ENCODE measurements at places on chromosomes 4 and X. TPM values are rescaled to one million over a fixed set of nuclear protein-coding genes. Genes with fewer than 3 reads are reported as not detected.

- no peak for DNase-seq
Observed at GRCh38 chr4:118865091-118865708, 23.5 kb upstream of the SYNPO2 start.

DNA sequence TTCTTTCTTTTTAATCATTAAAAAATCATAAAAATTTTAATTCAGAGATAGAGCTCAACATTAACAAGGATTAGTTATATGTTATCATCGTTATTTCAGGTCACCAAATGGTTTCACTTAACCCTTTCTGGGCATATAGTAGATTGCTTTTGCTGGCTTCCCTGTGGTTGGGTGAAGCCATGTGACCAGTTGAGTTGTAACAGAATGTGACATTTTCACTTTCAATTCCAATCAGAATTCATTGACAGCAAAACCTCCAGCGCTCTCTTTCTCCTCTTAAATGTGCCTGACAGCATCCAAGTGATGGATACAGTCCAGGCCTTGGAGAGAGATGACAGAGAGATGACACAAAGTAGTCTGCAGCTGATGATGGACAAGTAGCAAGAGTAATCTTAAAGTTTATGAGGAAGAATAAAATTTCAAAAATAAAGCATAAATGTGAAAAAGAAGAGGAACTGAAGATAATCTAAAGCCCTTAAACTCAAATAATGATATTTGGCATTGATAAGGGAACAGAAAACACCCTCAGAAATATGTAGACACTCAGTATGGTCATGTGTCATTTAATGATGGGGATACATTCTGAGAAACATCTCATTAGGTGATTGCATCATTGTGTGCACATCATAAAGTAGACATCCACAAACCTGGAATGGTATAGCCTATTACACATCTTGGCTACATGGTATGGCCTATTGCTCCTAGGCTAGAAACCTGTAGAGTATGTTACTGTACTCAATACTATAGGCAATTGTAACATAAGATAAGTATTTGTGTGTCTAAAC lies 92.3 kb upstream of the QRFPR start:
- no peak for DNase-seq

DNA sequence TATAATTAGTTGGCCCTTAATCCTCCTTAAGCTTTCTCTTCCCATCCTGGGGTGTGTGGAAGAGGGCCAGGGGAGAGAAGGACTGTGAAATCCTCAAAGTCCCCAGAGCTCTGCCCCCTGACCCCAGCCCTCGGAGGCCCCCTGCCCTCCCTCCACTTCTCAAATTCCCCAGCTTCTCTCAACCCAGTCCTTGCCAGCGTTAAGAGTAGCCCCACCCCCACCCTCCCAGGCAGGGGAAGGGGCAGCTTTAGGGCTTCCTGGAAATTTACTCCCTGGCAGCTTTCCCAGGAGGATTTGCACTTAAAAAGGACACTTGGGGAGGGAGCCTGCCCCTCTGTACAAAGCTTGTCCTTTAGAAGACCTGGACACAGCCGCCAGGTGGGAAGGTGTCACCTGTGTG lies 11.8 kb upstream of the CD40LG start:
- DNase-seq, result no peak

DNA sequence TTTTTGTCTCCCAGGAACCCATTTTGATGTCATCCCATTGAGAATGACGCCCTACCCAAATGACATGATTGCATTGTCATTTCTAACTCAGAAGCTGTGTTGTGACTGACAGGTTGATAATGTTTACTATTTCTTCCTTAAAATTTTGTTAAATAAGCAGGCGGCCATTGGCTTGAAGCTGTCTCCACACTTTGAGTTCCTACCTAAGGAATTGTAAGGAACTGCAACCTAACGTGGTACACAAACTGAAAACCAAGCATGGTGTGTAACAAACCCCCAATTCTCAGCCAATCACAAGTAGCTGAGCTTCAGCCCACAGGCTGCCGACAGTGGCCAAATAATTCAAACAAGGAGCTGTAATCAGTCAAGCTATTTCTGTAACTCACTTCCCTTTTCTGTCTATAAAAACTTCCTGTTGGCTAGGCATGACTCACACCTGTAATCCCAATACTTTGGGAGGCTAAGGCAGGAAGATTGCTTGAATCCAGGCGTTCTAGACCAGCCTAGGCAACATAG lies 2.9 kb upstream of the MND1 start:
- DNase-seq, result no peak

- no peak for DNase-seq
Observed at GRCh38 chrX:12824944-12825343, 33.7 kb downstream of the PRPS2 start.

GRCh38 chr4:177938226-177938625 lies 496.0 kb upstream of the AGA start:
- no peak for DNase-seq

- DNase-seq, result no peak
Observed at GRCh38 chr4:87523307-87523706, 5.9 kb downstream of the SPARCL1 start.

DNA sequence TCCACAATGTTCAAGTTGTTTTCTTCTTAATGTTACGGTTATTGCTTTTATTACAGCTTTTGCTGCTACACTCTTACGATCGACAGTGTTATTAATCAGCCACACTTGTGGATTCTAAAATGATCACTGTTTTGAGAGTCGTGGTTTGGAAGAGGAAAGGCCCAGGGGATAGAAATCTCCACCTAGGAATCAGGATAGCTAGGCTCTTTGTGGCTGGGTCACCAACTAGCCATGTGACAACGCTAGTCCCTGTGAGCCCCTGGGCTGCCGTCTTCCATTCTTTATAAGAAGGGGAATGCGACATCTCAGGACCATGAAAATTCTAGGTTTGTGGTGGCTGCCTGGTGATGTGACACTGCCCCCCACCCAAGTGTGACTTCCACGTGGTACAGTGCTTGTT lies 380 bp downstream of the SLC34A2 start:
- no peak for DNase-seq

DNA sequence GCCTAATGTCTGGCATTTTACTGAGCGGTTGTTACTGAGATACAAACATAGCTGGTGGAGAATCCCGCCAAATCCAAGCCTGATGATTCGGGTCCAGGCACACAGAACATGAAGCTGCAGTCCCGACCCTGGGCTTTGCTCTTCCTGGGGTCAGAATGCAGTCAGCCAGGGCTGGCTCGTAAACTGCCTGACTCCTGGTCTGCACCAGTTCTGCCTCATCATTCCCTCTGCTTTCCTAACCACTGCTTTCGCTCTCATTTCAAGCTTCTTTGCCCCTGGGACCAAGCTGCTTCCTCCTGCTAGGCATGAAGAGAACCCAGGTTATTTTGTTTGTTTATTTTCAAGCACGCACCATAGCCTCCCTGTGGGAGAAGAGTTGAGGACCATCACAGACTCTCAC lies 39.3 kb downstream of the GATB start:
- no peak for DNase-seq

- DNase-seq, result peak; percentile 55
Observed at GRCh38 chr4:3420606-3420955, 21.2 kb upstream of the HGFAC start.

DNA sequence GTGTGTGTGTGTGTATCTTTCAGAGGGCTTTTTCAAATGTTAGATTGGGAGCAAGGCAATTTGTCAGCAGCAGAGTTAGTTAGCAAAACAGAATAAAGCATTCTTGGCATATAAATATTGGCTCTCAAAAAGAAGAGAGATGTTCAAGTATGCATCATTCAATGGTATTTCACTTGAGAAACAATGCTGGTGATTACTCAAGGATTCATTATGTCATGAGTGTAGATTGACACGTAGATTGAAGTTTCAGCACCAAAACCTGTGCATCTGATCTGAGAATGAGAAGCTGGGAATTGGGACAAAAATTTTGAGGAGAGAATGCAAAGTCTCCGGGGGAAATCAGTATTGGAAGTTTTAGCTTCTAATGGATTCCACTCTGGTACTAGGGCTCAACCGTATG lies 241.4 kb downstream of the FRMPD4 start:
- no peak for DNase-seq

DNA sequence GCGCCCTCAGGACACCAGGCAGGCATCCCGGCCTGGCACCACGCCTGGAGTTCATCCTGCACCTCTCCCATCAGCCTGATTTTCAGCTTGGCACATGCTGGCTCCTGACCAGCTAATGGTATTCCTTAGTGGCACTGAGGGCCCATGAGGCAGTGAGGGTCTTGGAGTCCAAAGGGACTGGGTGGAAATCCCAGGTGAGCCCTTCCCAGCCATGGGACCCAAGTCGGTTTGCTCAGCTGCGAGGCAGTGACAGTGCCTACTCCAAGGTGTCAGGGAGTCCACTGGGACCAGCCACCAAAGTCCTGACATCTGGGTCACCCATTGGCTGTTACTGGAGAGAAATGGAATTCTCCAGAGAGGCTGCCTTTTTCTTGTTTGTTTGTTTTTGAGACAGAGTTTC lies 4.9 kb downstream of the SSR4 start:
- DNase-seq, result no peak

- DNase-seq, result no peak
Observed at GRCh38 chr4:187501731-187502130, 493.8 kb upstream of the ZFP42 start.

DNA sequence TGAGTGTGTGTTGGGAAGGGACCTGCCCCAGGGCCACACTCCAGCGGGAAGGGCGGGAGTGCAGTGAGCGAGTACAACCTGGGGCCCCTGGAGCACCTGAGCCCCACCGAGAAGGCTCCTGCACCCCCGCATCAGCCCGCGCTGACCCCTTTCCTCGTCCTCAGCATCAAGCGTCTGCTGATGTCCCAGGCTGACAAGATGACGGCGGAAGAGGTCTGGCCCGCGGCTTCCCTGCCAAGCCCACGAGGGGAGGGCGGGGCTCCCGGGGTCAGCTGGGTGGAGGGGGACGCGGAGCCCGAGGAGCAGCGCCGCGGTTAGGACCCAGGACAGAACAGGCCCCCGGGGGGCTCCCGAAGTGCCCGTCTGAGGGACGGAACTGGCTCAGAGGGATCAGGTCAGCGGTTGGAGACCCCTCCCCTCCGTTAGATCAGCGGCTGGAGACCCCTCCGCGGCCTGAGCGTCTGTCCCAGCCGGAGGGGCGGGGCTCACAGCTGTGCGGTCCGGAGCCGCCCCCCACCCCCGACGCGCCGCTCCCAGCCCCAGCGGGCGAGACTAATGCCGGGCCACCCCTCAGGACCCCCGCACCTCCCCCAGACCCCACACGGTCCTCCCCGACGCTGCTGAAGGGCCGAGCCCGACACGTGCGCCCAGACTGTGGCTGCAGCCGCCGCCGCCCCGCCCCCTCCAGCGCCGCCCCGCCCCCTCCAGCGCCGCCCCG lies 6.7 kb downstream of the MYL5 start:
- peak; percentile 82 for DNase-seq

GRCh38 chrX:73851014-73852009 lies 288.3 kb downstream of the CHIC1 start:
- no peak for DNase-seq

DNA sequence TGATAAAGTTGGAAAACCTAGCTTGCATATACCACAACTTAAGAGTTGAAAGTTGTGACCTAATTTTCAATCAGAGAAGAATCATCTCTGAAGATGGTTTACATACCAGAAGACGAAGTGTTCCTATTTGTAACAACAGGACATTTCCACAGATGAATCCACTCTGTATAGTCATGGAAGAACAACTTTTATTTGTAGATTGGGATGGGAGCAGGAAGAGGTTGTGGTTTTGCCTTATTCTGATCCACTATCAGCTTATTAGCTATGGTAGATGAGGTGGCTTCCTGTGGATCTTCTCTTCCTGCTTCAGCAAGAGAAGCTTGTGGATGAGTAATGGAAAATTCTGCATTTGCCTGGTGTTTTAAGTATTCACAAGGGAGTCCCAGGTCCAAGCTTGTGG lies 18.6 kb upstream of the SUPT20HL1 start:
- DNase-seq, result no peak

- DNase-seq, result no peak
Observed at GRCh38 chr4:155599085-155599484, 67.6 kb upstream of the GUCY1A1 start.

GRCh38 chr4:7964890-7965662 lies 25.4 kb upstream of the AFAP1 start:
- DNase-seq, result no peak

GRCh38 chr4:102007959-102008425 lies 217.5 kb downstream of the BANK1 start:
- no peak for DNase-seq

DNA sequence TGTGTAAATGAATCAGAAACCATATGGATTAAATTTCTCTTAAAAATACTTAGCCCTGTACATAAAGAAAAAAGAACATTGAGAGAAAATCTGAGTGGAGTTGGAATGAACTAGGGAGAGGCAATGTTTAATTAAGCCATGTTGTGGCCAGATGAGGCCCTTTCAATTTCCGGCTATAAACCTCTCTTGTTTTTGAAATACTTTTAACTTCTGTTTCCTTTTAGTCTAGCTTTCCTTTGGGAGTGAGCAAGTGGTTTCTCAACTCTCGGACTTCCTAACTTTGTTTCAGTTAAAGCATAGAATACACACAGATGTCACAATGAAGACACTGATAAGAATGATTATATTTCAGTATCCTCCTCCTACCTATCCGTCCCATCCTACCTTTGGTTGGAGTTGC lies 197.2 kb downstream of the ARHGAP24 start:
- no peak for DNase-seq

DNA sequence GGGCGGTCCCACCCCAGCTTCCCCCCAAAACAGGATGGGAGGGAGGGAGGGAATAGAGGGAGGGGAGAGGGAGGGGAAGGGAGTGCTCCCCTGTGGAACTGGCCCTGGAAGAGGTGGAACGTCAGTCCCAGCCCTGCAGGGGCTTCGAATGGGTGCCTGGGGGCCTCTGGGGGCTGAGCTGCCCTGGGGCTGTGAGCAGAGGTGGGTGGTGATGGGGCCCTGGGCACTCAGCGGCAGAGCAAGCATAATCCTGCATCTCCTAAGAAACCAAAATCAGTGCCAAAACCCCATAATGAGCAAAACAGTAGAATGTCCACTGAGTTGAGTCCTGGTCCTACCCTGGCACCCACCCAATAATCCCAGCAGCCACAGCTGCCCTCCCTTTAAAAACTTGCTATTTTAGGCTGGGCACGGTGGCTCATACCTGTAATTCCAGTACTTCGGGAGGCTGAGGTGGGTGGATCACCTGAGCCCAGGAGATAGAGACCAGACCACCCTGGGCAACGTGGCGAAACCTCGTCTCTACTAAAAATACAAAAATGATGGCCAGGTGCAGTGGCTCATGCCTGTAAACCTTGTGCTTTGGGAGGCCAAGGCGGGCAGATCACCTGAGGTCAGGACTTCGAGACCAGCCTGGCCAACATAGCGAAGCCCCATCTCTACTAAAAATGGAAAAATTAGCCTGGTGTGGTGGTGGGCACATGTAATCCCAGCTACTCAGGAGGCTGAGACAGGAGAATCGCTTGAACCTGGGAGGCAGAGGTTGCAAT lies 11.1 kb downstream of the DOK7 start:
- no peak for DNase-seq

DNA sequence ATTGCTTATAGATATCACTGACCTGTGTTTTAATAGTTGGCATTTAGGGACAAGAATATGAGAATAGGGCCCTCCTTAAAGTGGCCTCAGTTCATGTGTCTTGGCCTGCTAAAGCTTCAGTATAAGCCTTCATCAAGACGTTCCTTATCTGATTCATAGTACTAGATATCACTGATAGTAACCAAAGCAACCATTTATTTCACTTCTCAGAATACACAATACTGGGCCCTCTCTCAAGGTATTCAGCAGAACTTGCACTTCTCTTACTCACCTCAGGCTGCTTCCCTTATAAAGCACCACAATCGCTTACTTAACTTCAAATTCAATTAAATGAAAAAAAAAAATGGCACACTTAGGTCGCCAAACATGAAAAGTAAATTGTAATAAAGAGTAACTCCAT lies 259.4 kb upstream of the PCDH7 start:
- DNase-seq, result no peak

GRCh38 chr4:174222266-174222872 lies 61.1 kb downstream of the FBXO8 start:
- DNase-seq, result no peak

LONRF3 gene
- total RNA-seq, result 1.9 TPM

GPC3 gene
- total RNA-seq, result 4.9 TPM

SATL1 gene
- total RNA-seq, result not detected
